ENCODE measurements at places on chromosomes 5 and 9. TPM values are rescaled to one million over a fixed set of nuclear protein-coding genes. Genes with fewer than 3 reads are reported as not detected.

The C1QTNF2 gene
- not detected for total RNA-seq

GRCh38 chr9:111038331-111039230, at the start of gene LPAR1:
TSS of gene LPAR1 (minus strand) at chr9:111038470. CDS start at chr9:110972117, 66,353 bp downstream.
- no peak within 1 kb of the TSS for H3K4me3 ChIP-seq
- peaks cover 3% of the 10 kb centered on the region for H3K4me1 ChIP-seq
- H3K36me3 ChIP-seq, result no peaks in the 10 kb centered on the region
- no peak within 1 kb of the TSS for H3K27ac ChIP-seq
- no peak for DNase-seq

DNA sequence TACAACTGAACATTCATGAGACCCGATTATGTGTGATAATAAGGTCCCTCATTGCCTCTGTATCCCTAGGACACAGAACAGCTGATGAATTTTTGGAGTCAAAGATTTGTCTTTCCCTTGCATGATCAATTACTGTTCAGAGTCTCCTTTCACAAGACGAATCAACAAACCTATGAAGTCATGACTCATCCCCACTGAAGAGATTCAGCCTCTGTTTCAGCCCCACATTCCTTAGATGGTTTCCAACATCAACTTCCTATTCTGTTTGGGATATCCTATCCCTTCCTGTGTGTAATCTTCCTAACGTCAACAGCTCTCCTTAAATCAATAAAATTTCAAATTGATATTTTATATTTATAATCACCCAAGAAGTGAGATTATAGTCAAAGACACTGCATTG, 199.0 kb downstream of the DNAH5 start:
- no peak overlapping the region for H3K4me3 ChIP-seq
- no peak overlapping the region for H3K27ac ChIP-seq
- DNase-seq, result no peak
- H3K36me3 ChIP-seq, result no peaks in the 10 kb centered on the region
- H3K4me1 ChIP-seq, result no peaks in the 10 kb centered on the region

DNA sequence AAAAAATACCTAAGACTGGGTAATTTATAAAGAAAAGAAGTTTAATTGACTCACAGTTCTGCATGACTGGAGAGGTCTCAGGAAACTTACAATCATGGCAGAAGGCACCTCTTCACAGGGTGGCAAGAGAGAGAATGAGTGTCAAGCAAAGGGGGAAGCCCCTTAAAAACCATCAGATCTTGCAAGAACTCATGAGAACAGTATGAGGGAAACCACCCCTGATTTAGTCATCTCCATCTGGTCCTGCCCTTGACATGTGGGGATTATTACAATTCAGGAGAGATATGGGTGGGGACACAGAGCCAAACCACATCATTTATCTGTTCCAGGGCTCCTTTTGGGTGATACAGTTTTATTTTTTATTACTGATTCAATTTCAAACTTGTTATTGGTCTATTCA, 23.2 kb upstream of the ADAMTS16 start:
- DNase-seq, result no peak
- no peaks in the 10 kb centered on the region for H3K36me3 ChIP-seq
- H3K27me3 ChIP-seq, result peaks cover 5% of the 10 kb centered on the region
- no peak overlapping the region for H3K27ac ChIP-seq

DNA sequence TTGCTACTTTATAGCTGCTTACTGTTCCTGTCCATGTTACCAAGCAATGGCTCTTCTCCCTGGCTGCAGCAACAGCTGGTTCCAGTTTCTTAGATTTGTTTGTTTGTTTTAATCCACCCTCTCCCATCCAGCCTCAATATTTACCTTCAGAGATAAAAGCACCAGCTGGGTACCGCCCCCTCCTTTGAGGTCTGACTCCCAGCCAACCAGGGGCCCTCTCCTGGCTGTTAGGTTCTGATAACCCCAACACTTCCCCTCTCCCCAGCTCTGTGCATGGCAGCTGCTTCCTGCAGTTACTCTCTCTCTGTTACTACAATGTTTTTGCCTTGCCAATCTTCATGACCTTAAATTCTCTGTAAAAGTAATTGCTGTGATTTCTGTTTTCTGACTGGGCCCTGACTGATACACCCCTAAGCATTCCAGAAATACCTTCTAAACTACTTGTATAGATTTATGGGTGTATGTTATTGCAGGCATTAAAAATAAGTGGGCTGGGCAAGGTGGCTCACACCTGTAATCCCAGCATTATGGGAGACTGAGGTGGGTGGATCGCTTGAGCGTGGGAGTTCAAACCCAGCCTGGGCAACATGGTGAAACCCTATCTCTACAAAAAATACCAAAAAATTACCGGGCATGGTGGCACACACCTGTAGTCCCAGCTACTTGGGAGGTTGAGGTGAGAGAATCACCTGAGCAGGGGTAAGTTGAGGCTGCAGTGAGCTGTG, 2.6 kb upstream of the GCNT1 start:
- peak; percentile 44 for DNase-seq
- H3K4me3 ChIP-seq, result no peak overlapping the region
- H3K27me3 ChIP-seq, result no peaks in the 10 kb centered on the region
- H3K4me1 ChIP-seq, result peaks cover 19% of the 10 kb centered on the region

- no peaks in the 10 kb centered on the region for H3K36me3 ChIP-seq
- DNase-seq, result no peak
- no peak overlapping the region for H3K27ac ChIP-seq
- H3K4me1 ChIP-seq, result no peaks in the 10 kb centered on the region
- H3K4me3 ChIP-seq, result no peak overlapping the region
- H3K27me3 ChIP-seq, result no peaks in the 10 kb centered on the region
Observed at GRCh38 chr5:125115195-125115525, 368.7 kb upstream of the ZNF608 start.
